ENCODE measurements at places on chromosomes 2 and 18.

DNA sequence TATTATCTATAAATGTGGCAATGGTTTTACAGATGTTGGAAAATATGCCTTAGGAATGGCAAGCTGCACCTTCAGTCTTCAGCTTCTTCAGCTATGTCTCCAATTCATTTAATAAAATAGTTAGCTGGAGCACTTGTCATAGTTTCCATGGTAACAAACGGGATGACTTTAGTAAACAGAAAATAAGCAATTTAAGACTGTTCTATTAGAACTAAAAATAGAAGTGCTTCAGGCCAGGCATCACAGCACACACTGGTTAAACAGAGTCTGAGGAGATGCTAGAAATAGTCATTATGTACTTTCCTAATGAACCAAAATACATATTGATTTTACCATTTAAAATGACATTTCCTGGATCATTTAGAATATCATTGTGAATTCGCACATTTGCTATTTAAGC, 195.0 kb downstream of the GCA start:
- no peak for DNase-seq

DNA sequence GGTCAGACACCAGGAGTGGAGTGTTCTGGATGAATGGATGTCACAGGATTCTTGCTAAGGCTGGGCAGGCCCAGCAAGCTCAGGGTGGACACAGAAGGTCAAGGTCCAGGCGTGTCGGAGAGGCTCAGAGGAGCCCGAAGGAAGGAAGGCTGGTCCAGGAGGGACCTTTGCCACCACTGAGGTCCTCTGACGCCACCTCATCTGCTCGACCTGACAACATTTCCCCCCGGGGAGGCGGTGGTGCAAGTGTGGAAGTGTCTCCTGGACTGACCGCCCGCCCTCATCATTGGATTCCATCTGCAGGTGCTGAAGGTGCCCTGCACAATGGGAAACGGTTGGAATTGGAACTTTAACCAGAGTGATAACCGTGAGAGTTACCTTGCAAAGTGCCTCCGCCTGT, 124.6 kb downstream of the RTP5 start:
- no peak for DNase-seq

GRCh38 chr2:59180111-59180510, 939.0 kb upstream of the FANCL start:
- no peak for DNase-seq

DNA sequence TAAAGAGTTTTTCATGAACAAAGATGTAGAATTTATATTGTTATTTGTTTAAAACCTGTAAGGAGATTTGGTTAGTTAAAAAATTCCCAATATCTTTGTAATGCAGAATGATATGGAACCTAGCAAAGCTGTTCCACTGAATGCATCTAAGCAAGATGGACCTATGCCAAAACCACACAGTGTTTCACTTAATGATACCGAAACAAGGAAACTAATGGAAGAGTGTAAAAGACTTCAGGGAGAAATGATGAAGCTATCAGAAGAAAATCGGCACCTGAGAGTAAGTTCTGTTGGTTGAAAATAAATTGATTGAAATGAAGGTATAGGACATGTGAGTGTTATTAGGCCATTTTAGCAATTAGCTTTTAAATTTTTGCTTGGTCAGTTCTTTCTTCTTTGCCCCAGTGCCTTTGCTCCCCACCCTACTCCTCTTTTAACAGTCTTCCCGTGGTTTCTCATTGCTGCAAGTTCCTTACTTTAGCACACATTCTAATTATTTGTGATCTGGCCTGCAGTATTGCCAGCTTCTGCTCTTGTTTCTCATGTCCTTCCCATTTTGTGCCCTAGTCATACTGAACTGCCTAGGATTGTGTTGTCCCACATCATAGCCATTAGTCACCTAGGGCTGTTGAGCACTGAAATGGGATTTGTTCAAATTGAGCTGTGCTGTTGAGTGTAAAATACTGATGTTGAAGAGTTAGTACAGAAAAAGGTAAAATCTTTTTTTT, 36.6 kb downstream of the VAPA start:
- no peak for DNase-seq

DNA sequence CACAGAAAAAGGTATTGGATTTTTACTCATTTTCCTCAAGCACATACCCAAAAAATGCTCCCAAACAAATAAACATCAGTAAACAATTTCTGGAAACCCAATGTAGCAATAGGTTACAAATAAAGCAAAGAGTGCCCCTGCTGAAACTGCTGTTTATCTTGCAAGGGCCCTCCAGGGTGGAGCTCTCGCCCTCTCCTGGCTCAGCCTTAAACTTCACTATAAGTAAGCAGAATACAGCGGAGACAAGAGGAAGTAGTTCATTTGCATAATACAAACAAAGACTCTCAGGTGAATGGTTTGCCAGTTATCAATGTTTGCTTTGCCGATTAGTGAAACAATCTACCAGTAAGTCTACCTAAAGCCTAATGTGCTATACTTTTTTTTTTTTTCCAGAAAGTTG, 437.6 kb downstream of the DLGAP1 start:
- DNase-seq = no peak

DNA sequence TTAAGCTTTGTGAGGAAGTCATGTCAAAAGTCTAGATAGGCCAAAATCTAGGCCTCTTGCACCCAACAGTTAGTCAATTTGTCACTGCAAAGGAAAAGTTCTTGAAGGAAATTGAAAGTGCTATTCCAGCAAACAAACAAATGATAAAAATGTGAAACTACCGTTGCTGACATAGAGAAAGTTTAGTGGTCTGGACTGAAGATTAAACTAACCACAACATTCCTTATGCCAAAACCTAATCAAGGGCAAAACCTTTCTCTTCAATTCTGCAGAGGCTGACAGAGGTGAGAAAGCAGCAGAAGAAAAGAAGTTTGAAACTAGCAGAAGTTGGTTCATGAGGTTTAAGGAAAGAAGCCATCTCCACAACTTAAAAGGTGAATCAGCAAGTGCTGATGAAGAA, 44.0 kb upstream of the LRRTM4 start:
- no peak for DNase-seq

Measured in stimulated activated CD4-positive, alpha-beta T cell treated with anti-CD3 and anti-CD28 coated beads, Interleukin-2, amount 100 ng/mL, for 24 hours (primary cell).